ENCODE measurements at places on chromosomes 5 and 9.

- DNase-seq, result no peak
Observed at GRCh38 chr9:88773627-88774244, 217.5 kb upstream of the S1PR3 start.

DNA sequence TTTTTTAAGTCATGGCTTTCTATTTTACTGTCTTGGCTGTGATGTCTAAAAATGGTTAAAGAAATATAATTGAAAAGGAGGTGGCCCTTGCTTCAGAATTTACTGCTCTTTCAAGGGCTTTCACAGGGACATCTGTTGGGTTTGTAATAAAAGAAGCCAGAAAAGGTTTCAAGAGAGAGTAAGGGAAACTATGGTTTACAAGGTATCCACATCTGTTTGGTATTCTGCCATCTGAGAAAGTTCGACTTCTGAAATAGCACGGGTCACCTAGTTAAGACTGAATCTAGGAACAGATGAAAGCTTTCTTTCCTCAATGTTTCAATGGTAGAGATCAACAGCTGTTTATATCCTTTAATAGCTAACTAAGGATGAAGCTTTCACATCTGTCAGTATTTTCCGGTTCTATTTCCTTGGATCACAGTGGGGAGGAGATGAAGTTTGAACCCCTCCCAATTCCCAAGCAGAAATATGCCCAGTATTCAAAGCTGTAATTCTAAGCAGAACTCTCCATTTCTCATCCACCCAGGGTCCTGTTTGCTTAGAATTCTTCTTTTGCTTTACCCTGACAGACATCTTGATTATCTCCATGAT, 72.8 kb upstream of the IFNK start:
- DNase-seq, result no peak

DNA sequence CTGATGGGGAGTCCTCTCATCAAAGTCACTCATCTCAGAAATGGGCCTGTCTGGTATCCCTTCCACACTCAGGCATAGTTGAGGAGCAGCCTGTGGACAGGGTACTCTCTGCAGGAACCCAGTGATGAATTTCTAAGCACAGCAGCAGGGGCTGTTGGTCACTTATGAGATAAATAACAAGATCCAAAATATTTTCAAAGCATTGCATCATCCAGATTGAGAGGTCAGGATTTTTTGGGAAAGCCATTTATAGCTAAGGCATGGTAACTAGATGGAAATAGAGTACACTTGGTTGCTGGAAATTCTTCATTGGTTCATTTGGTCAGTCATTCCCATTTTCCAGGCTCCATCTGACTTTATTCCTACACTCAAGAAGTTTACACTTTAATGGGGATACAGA, 246.8 kb upstream of the RAI14 start:
- no peak for DNase-seq

GRCh38 chr5:113217619-113218184, 217.1 kb downstream of the TSSK1B start:
- no peak for DNase-seq

GRCh38 chr9:122350577-122351355, 20.1 kb upstream of the PTGS1 start:
- peak; percentile 64 for DNase-seq

- no peak for DNase-seq
Observed at GRCh38 chr5:6734243-6734700, 21.0 kb downstream of the TENT4A start.

DNA sequence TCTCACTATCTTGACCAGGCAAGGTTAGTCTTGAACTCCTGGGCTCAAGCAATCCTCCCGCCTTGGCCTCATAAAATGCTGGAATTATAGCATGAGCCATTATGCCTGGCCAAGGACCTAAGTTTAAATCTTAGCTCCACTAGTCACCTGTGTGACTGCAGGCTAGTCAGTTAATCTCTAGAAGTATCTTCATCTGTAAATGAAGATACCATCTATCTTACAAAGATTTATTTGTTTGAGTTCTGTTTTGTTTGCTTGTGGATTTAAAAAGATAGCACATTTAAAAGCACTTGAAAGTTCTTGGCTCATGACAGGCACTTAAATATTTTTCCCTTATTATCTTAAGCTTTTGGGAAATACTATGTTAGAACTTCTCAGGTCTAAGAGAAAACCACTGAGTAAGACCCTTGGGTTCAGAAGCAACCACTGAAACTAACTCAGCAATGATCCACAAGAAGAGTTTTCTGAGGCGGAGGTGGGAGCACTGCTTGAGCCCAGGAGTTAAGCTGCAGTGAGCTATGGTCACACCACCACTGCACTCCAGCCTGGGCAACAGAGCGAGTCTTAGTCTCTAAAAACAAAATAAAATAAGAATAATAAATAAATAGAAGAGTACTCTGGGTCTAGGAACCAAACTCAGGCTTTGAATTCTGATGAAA, 19.1 kb downstream of the TMEM245 start:
- no peak for DNase-seq

- DNase-seq, result no peak
Observed at GRCh38 chr5:150064681-150065220, 21.6 kb downstream of the CSF1R start.

GRCh38 chr9:85114799-85115198, 445.3 kb downstream of the NTRK2 start:
- DNase-seq, result no peak

GRCh38 chr9:2192356-2192979, 177.3 kb downstream of the SMARCA2 start:
- DNase-seq, result no peak

GRCh38 chr5:1431896-1432295, 13.3 kb downstream of the SLC6A3 start:
- DNase-seq, result no peak

GRCh38 chr5:116539222-116539621, 35.4 kb downstream of the SEMA6A start:
- DNase-seq, result no peak

GRCh38 chr5:17817990-17818389, 183.7 kb downstream of the TAF11L14 start:
- no peak for DNase-seq

All from stimulated activated CD4-positive, alpha-beta T cell treated with anti-CD3 and anti-CD28 coated beads, Interleukin-2, amount 100 ng/mL, for 4 hours (primary cell).